ENCODE measurements at places on chromosomes 16 and 17. TPM values are rescaled to one million over a fixed set of nuclear protein-coding genes. Genes with fewer than 3 reads are reported as not detected.
A peak's percentile ranks its signal among the peaks of the same experiment; 100 is the strongest.

DNA sequence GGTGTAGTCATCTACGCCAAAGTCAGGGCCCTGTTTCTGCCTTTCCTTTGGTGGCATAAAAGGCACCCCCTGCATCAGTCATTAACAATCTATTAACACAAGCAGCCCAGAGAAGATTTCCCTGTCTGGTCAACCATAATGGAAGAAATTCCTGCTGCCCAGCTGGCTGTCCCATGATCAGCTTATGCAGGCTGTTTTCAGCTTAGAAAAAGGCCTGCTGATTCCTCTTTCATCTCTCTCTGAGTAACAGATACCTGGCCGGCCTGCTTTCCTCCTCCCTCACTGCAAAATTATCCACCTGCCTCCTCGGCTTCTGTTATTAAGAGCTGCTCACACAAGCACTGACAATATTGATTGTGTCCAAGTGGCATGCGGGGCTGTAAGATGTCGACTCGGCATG, 70.3 kb upstream of the MMP2 start:
- no peak for DNase-seq

GRCh38 chr16:50449800-50450199, 81.0 kb upstream of the BRD7 start:
- DNase-seq, result no peak

- no peak for DNase-seq
Observed at GRCh38 chr17:29461483-29462206, 71.5 kb downstream of the TAOK1 start.

- no peak for DNase-seq
Observed at GRCh38 chr17:78706271-78706915, 75.7 kb downstream of the CYTH1 start.

- DNase-seq, result peak; percentile 24
Observed at GRCh38 chr17:30476726-30477082, 504 bp upstream of the GOSR1 start.

Gene TBC1D3H
- total RNA-seq, result not detected

Gene LRRC37A
- total RNA-seq, result 1.7 TPM

Gene C1QTNF8
- total RNA-seq, result not detected

GRCh38 chr16:88026964-88027938, 76.0 kb downstream of the BANP start:
- DNase-seq, result no peak

- DNase-seq, result no peak
Observed at GRCh38 chr17:30274887-30275286, 16.9 kb downstream of the BLMH start.

Gene CLEC19A
- total RNA-seq, result not detected

Gene CASKIN1
- 4.4 TPM for total RNA-seq

DNA sequence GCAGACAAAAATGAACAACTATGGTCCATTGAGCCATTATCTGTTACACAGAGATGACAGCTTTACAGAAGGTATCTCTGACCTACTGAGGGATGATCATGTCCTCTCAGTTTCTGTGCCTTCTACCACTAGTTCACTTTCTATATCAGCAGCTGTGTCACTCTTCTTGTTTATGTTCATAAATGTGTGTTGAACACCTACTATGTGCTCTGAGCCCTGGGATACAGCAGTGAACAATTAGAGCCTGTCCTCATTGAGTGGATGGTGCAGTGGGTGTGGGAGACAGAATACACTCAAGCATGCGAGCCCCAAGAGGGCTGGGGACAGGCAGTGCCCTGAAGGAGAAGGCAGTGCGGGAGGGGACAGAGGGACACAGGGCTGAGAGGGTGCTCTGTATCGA, 92.1 kb downstream of the ABCC6 start:
- DNase-seq, result no peak

Gene TMC8
- 182 TPM for total RNA-seq

DNA sequence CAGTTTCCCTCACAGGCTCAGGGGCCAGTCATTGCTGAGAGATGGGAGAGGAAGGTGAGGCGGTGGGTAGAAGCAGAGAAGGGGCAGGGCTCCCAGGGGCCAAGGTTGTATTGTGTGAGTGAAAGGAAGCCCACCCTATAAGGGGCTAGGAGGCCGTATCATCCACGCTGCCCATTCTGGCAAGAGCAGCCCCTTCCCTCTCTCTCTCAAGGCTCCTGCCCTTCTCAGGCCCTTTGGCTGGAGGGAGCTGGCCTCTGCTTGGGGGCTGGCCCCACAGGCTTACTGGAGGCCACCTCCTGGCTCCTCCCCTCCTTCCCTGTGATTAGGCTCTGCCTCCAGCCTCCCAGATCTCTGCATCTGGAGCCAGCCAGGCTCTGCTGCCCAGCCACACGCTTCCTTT, 7.6 kb downstream of the TBKBP1 start:
- DNase-seq, result no peak

Gene PTGES3L
- 2.8 TPM for total RNA-seq

- no peak for DNase-seq
Observed at GRCh38 chr16:65394281-65394680, 272.4 kb upstream of the CDH11 start.

DNA sequence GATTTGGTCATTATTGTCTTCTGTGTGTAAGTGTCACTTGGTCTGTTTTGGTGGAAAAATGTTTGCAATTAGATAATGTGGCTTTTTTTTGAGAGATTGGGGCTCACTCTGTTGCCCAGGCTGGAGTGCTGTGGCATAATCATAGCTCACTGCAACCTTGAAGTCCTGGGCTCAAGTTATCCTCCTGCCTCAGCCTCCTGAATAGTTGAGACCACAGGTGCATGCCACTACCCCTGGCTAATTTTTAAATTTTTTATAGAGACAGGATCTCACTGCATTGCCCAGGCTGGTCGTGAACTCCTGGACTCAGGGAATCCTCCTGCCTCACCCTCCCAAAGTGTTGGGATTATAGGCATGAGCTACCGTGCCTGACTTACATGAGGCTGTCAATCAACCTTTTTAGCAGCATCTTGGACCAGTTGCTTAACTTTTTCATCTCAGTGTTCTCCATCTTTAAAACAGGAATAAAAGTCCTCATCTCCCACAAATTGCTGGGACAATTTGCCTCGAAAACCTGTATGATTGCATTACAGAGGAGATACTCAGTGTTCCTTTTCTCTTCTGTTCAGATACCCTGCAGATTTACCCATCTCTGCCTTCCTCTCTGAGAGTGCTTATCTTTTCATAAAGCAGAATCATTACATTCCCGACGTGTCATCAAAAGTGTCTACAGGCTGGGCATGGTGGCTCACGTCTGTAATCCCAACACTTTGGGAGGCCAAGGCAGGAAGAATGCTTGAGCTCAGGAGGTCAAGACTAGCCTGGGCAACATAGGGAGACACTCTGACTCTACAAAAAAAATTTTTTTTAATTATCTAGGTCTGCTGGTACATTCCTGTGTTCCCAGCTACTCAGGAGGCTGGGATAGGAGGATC, 19.1 kb downstream of the ACSF2 start:
- DNase-seq, result no peak

DNA sequence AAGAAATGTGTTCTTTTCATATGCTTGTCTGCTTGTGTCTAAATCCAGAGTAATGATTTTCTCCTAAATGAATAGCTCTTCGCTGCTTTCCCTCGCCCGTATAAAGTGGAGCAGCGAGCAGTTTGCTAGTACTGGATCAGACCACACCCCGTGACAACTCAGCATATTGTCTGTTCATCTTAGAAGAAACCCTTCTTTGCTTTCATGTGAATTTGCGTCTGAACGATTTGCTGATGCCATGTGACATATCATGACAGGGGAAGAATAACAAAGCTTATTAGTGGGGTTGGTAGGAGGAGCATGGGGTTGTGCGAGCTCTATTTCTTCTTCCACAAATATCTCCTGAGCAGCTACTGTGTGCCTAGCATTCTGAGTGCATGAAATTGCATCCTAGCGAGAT, 44.1 kb upstream of the CACNG4 start:
- DNase-seq, result no peak

Gene CEMP1
- total RNA-seq, result not detected

DNA sequence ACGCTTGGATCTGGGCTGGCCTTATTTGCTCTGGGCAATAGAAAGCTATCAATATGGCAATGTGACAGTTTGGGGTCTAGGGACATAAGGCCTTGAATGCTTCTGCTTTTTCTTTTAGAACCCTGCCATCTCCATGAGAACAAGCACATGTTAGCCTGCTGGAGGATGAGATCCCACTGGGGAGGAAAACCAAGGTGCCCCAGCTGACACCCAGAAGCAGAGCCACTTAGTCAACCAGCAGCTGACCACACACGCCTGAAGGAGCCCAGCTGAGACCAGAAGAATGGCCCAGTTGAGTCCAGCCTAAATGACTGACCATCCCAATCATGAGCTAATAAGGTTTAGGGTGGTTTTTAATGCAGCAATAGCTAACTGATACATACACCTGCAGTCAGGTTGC, 171.2 kb downstream of the AHSP start:
- no peak for DNase-seq

Gene ZNF385C
- 1.3 TPM for total RNA-seq

Gene ELMO3
- 5.6 TPM for total RNA-seq

Gene KRT36
- not detected for total RNA-seq

- peak; percentile 75 for DNase-seq
Observed at GRCh38 chr17:7034955-7035590, 742 bp upstream of the SLC16A13 start.

DNA sequence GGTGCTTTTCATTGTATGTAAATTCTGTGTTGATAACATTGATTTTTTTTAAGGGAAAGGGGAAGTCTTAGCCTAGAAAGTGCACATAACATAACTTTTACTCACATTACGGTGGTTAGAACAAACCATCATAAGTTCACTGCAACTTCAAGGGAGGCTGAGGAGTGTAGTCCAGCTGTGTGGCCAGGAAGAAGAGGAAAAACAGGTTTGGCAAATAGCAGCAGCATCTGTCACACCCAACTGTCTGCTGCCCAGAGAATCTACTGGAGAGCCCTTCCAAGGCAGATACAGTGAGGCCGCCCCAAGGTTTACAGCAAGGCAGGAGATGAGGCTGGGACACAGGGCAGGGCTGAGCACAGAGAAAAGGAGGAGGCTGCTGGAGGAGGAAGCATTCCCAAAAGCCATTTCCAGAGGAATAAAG, 60.6 kb downstream of the AIPL1 start:
- peak; percentile 7 for DNase-seq

Gene STH
- not detected for total RNA-seq

Gene NTN1
- total RNA-seq, result 1.2 TPM

Gene SLFN12
- 6.3 TPM for total RNA-seq

Gene RABEP2
- total RNA-seq, result 13.1 TPM

GRCh38 chr17:74573169-74573568, 5.9 kb upstream of the CD300H start:
- no peak for DNase-seq

Gene SLC6A2
- not detected for total RNA-seq

Gene FBXO39
- not detected for total RNA-seq

- no peak for DNase-seq
Observed at GRCh38 chr16:85364323-85365040, 248.6 kb upstream of the GSE1 start.

Gene SLC16A11
- total RNA-seq, result 3.4 TPM

Gene HSBP1
- total RNA-seq, result 71.8 TPM

Gene HBA1
- total RNA-seq, result not detected

Gene ZFP3
- 1.9 TPM for total RNA-seq

DNA sequence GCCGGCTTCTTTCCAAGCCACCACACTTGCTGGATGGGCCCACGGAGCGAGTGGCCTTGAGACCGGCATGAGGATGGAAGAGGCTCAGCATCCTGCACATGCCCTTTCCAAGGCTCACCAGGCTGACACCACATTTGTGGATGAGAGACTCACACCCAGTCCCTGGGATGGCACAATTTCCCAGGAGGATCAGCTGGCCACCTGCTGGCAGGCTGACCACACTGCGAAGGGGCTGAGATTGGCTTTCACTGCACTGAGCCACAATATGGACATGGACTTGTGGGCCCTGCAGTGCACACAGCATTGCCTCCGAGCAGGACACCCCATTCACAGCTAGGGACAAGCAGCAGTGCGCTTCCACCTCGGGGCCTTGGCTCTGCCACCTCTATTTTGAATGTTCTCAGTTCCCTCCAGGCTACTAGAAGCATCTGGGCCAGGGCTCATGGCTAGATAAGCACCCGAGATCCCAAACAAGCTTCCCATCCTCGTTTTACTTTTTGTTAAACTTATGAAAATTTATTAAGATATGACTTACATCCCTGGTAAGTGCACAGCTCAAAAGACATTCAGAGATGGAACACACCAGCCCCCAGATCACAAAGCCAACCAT, 25.3 kb upstream of the KSR1 start:
- no peak for DNase-seq

DNA sequence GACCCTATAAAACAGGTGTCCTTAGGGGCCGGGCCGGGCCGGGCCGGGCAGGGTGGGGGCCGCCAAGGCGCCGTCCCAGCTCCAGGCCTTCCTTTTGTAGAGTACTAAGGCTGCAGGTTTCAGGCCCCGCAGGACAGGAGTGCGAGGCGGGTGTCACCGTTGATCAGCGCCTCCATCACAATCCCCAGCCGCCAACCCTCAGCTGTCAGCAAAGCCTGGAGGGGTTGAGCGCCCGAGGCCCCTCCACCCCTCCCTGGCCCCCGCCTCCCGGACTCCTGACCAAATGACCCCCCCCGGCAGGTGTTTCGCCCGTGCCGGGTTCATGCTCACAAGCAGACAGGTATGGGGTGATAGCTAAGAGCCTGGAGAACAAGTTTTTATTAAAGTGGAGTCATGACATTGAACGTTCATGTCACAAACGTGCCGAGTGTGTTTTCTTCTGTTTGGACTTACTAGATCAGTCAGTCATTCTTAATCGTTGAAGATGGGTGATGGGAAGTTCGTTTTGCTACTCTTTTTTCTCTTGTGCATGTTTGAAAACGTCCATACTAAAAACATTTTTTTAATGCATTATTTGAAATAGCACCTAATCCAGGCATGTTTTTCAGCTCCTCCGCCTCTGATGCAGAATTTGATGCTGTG, 534 bp downstream of the ARL2BP start:
- peak; percentile 43 for DNase-seq

Gene AIPL1
- not detected for total RNA-seq

DNA sequence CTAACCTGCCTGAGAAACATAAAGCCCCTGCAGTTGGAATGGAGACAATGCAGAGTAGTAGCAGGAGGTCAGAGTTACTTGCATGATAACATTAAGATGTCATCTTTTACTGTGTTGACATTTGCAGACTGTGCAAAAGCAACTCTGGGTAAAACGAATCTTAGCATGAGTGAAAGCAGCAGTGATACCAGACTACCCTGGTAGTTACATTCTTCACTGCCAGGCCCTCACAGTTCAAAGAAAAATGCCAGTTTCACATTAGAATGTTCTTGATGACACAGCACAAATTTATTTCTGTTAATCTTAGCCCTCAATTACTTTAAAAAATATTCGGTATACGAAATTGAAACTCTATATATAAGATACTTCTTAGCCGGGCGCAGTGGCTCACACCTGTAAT, 12.2 kb downstream of the MPHOSPH6 start:
- no peak for DNase-seq

Data from activated CD8-positive, alpha-beta T cell treated with anti-CD3 and anti-CD28 coated beads for 36 hours (primary cell).